Thymus (tissue), 14 donors: ENCODE measurements at places on chromosomes 12 and 14.

- DNase-seq = no peak
Measured at GRCh38 chr12:85843606-85844310, 7.5 kb upstream of the RASSF9 start.

DNA sequence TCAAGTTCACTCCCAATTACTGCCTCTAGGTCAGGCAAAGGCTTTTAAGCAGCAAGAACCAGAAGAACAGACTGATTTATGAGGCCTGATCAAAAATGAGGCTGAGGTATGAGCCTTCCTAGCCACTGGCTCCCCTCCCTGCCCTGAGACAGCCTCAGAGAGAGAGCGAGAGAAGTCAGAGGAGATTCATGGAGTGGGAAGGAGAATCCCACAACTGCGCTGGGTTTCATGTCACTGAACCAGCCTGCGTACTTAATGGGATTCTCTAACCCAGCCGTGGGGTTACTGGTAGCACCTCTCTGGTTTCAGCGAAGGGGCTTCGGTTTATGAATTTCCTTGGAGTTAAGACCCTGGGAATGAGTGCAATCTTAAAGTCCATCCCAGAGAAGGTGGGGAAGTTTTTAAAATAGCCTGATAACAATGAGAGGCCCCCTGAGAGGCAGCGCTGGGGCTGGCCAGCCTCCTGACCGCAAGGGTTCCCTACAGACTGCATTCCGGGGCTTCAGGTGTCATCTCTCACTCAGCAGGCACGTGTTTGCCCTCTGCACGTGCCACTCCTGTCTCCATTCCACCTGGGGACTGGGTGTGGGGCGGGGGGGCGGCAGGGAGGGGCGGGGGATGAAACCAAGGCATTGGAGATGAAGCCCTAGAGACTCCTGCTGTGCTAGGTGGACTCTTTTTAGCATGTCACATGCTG, 6.1 kb upstream of the GPRC5A start:
- DNase-seq = no peak

- DNase-seq = no peak
Measured at GRCh38 chr12:28941248-28941647, 207.8 kb upstream of the FAR2 start.

GRCh38 chr14:89902881-89903280, 51.6 kb downstream of the EFCAB11 start:
- no peak for DNase-seq

GRCh38 chr14:83923842-83924241, 1606.1 kb upstream of the FLRT2 start:
- DNase-seq = no peak

DNA sequence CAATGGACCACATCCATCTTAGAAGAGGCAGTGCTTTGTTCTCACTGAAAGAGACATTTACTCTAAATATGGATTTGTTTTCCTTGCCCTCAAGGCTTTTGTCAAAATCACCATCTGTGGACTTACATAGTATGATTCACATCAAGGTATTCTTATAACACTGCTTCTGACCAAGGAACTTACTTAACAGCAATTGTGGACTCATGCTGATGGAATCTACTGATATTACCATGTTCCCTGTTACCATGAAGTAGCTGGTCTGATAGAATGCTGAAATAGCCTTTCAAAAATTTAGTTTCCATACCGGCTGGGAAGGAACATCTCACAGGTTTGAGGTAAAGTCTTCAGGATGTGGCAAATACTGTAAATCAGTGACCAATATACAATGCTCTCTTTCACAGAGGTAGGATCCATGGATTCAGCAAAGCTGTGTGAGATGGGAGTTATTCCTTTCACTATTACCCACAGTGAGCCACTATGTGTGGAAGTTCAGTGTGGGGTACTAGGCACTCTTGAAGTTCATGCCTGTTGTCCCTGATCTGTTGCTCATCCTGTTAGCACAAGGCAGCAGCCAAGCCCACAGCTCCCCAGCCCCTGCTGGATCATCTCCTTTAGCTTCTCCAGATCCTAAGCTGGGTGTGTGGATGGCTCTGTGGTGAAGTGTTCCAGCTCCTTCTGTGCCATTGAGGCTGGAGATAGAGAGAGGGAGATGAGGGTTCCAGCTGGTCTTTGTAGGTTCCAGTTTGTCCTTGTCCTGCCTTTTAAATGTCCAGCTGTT, 126.4 kb downstream of the ATP23 start:
- DNase-seq = no peak
